Stimulated activated CD4-positive, alpha-beta T cell treated with anti-CD3 and anti-CD28 coated beads, Interleukin-1b, Interleukin-23, amount 100 ng/mL, for 24 hours (primary cell): ENCODE measurements at places on chromosomes 4 and X.

GRCh38 chr4:103478734-103479133, 241.1 kb downstream of the TACR3 start:
- no peak for DNase-seq

GRCh38 chr4:140308366-140309123, 64.9 kb upstream of the SCOC start:
- DNase-seq = no peak

GRCh38 chrX:73977542-73978169, 326.3 kb upstream of the ZCCHC13 start:
- DNase-seq = no peak

DNA sequence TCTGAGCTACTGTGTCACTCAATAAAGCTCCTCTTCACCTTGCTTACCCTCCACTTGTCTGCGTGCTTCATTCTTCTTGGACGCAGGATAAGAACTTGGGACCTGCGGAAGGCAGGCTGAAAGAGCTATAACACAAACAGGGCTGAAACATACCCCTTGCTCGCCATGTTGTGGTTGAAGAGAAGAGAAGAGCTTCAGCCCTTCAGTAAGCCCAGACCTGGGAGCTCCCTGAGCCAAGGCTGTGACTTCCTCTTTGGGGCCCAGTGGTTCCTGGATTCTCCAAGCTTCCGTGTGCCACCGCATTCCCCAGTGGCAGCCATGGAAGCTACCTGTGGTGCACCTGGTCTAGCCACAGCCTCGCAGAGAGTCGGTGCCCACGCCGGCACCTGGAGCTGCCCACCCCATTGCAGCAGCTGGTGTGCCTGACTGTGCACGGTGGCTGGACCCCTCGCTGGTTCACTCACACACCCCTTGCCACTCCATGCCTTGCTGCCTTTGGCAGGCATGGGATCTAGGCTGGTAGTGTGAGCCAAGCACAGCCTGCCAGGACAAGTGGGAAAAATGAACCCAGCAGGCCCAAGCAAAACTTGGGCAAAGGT, 160.6 kb downstream of the EVC2 start:
- no peak for DNase-seq

DNA sequence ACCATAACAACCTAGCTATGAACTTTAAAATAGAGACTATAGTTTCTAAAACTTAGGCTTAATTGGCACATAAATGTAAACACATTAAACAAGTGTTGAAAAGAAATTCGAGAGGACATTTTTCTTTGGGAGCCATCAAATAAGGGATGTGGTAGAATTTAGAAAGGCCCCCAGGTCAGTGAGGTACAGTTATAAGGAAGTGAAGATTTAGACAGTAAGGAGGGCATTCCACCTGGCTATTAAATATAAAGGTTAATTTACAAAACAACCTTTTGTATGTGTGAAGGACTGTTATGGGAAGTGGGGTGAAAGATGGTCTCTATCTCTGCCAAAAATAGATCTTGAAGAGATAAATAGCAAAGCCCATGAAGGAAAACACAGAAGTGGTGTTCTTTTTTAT, 83.9 kb downstream of the AFF1 start:
- no peak for DNase-seq

GRCh38 chr4:11698033-11698432, 269.3 kb upstream of the HS3ST1 start:
- no peak for DNase-seq

DNA sequence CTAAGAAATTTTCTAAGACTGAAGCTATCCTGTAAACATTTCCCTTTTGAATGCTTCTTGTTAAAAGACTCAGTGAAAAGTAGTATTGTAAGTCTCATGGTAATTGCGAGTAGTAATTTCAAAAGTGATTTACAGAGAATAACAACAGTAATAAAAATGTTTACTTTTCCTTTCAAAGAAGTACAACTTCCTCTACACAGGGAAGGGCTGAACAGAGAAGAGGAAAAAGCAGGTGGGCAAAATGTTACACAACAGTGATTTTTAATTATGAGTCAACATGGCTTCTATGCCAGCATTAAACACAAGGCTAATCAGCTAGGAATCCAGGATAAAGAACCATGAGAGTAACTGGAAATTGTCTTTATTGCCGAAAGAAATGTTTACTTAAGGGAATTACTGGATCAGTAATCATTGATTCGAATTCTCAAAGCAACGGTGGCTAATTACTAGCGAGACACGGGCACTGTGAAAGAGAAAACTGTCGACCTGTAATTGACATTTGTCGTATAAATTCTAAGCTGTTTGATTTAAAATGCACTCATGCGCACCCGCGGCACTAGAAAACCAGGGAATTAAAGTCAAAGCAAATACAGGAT, 15.4 kb downstream of the UTP3 start:
- no peak for DNase-seq

GRCh38 chrX:97524340-97524739, 640.6 kb downstream of the RPA4 start:
- no peak for DNase-seq

GRCh38 chrX:54534271-54534670, 4.3 kb downstream of the GNL3L start:
- no peak for DNase-seq

DNA sequence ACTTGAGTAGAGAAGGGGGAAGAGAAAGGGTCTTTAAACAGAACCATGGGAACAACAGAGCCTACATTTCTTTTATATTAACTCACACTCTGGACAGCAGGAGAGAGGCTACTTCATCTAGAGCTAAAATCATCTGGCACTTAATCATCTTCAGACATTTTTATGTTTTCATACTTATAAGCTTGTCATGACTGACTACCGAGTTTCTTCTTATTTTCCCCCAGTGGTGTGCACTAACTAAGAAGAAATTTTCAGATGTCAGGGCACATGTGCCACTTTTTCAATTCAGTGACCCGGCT, 11.8 kb upstream of the RTL5 start:
- DNase-seq = no peak

GRCh38 chr4:1550122-1551070, 133.7 kb downstream of the FAM53A start:
- DNase-seq = no peak

DNA sequence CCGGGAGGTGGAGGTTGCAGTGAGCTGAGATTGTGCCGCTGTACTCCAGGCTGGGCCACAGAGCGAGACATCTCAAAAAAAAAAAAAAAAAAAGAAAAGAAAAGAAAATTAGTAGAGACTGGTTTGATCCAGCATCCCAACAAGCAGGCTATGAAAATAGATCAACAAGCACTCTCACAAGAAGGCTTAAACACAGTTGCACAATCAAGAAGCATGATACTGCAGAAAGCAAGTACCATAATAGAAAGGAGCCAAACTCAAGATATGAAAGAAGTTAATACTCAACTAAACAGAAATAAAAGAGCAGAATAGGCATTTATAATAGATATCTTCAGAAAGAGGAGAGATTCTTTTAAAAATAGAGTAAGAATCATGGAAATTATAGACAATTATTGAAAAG, 10.6 kb downstream of the TLR6 start:
- no peak for DNase-seq

DNA sequence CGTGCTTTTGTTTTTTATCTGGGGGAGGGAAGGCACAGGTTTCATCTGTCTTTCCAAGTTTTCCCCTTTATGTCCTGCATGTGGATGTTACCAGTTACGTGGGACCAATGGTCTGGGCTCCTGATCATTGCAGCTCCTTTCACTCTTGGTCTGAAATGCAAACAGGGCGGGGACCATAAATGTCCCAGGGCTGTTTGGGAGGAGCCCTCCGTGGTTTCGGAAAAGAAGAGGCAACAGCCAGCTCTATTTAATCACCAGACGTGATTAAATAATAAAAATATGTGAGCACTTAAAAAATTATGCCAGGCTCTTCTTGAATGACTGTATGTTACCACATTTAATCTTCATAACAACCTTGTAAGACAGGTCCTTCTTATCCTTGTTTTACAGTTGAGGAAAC, 30.8 kb upstream of the C1GALT1C1 start:
- DNase-seq = no peak

DNA sequence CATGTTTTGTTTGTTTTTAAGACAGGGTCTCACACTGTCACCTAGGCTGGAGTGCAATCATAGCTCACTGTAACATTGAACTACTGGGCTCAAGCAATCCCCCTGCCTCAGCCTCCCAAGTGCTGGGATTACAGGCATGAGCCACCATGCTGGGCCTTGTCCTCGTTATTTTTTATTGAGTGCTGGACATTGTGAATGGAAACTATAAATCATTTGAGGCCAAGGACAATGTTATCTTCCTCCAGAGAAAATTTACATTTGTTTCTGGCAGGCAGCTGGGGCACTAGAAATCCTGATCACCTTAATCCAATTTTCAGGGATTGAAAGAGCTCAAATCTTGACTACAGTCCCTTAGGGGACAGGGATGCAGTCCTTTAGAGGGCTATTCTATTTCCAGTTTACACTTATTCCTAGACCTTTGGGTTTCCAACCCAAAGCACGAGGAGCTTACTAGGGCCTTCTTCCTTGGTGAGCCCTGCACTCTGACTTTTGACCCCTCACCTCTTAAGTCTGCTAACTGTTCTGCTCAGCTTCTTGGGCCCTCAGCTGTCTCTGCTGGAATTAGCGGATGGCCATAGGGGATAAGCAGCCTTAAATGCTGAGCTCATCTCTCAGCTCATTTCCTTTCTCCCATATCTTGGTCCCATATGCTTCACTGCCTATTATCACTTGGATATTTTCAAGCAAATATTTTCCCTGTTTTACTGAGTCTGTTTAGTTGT, 23.0 kb upstream of the PDZD4 start:
- no peak for DNase-seq

DNA sequence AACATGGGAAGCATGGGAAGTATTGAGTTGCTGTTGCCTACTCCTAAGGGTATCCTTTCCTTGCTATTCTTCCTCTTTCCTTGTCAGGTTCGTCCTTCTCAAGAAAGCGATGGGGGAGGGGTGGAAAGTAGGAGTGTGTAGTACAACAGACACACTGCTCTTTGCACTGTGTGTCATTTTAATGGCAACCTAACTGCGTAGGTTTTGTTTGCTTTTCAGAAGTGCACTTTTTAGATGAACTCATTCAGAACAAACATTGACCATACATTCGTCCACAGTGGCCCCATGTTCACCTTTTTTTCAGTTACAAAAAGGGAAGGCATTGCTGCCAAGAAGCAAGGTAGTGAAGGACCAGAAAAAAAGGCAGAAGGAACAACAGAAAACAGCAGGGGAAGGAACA, 10.2 kb upstream of the YIPF6 start:
- DNase-seq = no peak

GRCh38 chrX:152418025-152418424, 33.1 kb downstream of the GABRA3 start:
- DNase-seq = no peak

DNA sequence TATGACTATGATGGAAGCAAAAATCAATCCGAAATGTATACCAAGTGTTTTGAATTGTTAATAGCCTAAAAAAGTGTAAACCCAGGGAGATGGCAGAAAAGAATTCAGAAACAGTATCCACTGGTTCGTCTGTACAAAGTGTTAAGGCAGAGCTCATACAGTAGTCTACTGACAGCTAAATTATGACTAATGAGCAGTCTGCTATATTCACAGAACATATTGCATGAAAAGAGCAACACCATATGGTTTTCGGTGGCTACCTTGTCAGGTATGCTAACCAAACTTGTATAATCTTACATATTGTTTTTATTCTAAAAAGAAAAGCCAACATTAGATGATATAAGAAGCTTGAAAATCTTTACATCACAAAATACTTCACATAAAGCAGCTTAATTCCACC, 18.5 kb downstream of the EPHA5 start:
- DNase-seq = no peak

- no peak for DNase-seq
Observed at GRCh38 chrX:68511255-68511654, 12.4 kb downstream of the YIPF6 start.

- DNase-seq = no peak
Observed at GRCh38 chr4:182193311-182193710, 49.9 kb upstream of the TENM3 start.

- no peak for DNase-seq
Observed at GRCh38 chrX:13906093-13906492, 89.2 kb upstream of the GPM6B start.

DNA sequence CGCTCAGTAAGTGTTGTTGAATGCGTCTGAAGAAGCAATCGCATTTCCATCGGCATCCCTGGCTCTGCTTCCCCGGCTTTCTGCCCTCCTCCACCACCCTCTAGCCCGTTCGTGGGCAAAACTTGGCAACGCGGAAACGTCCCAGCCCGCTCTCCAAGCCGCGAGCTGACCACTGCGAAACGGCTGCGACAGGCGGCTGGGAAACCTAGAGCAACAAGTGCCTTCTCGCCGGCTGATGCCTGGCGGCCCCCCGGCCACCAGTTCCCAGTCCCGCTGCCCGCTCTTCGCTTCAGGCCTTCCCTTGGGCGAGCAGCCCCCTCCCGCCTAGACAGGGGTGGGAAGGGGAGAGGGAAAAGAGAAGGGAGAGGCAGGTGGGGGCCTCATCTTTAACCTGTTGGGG, 837 bp downstream of the CITED1 start:
- DNase-seq = no peak

DNA sequence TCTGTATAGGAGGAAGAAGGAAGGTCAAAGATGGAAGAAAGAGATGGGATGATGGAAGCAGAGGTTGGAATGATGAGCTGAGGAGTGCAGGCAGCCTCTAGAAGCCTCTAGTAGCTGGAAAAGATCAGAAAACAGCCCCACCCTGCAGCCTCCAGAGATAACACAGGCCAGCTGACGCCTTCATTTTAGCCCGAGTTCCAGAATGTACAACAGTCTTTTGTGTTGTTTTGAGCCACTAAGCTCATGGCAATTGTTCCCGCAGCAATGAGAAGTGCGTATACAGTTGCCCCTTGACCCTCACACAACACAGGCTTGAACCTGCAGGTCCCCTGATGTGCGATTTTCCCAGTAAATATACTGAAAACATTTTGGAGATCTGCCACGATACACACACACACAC, 72.0 kb downstream of the WFS1 start:
- no peak for DNase-seq

DNA sequence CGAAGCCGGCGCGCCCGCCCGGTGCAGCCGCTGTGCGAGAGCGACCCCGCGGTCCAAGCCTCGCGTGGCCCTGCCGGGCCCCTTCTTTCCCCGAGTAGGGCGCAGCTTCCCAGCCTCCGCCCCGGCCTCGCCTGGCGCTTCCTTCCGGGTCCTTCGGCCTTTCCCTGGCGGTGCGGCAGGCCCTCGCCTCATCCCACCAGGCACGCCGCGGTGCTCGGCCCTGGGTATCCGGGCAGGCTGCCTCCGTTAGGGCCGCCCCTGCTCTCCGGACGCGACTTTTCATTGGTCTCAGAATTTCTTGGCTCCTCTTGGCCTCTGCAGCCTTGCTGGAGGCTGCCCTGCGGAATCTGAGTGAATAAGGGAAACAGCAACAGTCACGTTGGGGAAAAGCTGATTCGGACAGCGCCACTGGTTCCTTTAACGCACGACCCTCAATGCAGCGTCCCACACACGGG, 429 bp downstream of the UVSSA start:
- DNase-seq = peak; percentile 22

DNA sequence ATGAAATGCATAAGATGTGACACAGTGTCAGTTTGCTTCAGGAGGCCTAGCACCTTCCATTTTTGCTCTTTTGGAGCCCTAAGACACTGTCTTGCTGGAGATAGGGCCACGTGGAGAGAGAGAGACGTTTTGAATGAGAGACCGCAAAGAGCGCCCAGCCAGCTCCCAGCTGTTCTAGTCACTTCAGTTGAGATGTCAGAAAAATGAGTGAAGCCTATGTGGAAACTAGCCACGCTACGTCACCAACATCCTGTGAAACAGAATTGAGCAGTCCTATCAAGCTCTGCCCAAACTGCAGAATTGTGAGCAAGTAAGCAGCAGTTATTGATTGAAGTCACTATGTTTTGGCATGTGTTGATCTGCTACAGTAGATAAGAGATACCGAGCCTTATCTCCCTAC, 13.1 kb downstream of the GPR82 start:
- DNase-seq = no peak
